ENCODE measurements at places on chromosomes 1 and 21.
A peak's percentile ranks its signal among the peaks of the same experiment; 100 is the strongest.

- no peak for DNase-seq
Measured at GRCh38 chr1:2386636-2387611, 4.4 kb downstream of the MORN1 start.

GRCh38 chr21:45393833-45394638, 10.9 kb upstream of the COL18A1 start:
- no peak for DNase-seq

- DNase-seq, result no peak
Measured at GRCh38 chr1:211822677-211823407, 7.7 kb downstream of the LPGAT1 start.

DNA sequence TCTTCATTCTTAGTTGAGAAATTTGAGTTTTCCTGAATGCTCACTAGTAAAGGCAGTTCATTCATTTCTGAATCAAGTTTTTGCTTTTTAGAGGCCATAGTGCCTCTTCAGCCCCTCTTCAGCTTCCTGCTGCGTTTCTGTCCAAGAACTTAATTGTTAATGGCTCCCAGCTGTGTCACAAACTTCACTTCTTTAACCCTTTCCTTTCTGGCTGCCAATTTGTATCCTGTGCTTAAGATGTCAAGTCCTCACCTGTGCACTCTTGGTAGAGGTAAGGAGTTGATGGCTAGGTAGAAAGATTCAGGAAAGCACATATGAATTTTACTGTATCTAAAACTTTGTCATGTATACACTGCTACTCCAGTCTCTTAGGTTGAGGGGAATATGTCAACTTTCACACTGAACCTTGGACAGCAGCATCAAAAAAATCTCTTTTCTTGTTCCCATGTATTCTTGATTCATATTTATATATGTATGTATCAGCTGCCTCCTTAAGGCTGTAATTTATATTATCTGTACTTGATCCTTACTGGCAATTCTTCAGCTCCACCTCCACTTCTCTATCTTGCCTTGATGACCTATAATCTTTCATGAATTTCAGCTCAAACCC, 612.8 kb downstream of the LMO4 start:
- no peak for DNase-seq

- no peak for DNase-seq
Measured at GRCh38 chr1:153246018-153246417, 13.5 kb upstream of the LORICRIN start.

- peak; percentile 37 for DNase-seq
Measured at GRCh38 chr1:54886724-54887664, at the start of gene DHCR24. TSS of gene DHCR24 (minus strand) at chr1:54887195. CDS start at chr1:54887119, 76 bp downstream.

GRCh38 chr1:110672001-110672752, 2.6 kb downstream of the KCNA3 start:
- DNase-seq, result peak; percentile 61

DNA sequence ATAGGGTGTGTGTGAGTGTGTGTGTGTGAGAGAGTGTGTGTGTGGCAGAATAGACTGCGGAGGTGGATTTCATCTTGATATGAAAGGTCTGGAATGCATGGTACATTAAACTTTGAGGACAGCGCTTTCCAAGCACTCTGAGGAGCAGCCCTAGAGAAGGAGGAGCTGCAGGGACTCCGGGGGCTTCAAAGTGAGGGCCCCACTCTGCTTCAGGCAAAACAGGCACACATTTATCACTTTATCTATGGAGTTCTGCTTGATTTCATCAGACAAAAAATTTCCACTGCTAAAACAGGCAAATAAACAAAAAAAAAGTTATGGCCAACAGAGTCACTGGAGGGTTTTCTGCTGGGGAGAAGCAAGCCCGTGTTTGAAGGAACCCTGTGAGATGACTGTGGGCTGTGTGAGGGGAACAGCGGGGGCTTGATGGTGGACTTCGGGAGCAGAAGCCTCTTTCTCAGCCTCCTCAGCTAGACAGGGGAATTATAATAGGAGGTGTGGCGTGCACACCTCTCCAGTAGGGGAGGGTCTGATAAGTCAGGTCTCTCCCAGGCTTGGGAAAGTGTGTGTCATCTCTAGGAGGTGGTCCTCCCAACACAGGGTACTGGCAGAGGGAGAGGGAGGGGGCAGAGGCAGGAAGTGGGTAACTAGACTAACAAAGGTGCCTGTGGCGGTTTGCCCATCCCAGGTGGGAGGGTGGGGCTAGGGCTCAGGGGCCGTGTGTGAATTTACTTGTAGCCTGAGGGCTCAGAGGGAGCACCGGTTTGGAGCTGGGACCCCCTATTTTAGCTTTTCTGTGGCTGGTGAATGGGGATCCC, 18.3 kb upstream of the HDAC1 start:
- DNase-seq, result peak; percentile 79

- peak; percentile 9 for DNase-seq
Measured at GRCh38 chr1:44030605-44031251, 534 bp downstream of the SLC6A9 start.

- DNase-seq, result no peak
Measured at GRCh38 chr1:34688006-34688741, 66.7 kb upstream of the GJB5 start.

DNA sequence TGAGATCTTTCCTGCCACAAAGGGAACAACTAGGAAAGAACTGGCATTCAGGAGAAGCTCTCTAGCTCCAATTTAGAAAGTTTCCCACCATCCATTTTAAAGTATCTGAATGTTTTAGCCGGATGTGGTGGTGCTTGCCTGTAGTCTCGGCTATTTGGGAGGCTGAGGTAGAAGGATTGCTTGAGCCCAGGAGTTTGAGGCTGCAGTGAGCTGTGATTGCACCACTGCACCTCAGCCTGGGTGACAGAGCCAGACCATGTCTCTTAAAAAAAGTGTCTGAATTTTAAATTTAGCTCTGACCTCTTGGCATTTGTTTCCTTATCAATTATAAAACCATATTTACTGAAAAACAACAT, 67.2 kb downstream of the RPAP2 start:
- DNase-seq, result no peak

GRCh38 chr1:50416150-50416527, 7.1 kb downstream of the DMRTA2 start:
- no peak for DNase-seq

DNA sequence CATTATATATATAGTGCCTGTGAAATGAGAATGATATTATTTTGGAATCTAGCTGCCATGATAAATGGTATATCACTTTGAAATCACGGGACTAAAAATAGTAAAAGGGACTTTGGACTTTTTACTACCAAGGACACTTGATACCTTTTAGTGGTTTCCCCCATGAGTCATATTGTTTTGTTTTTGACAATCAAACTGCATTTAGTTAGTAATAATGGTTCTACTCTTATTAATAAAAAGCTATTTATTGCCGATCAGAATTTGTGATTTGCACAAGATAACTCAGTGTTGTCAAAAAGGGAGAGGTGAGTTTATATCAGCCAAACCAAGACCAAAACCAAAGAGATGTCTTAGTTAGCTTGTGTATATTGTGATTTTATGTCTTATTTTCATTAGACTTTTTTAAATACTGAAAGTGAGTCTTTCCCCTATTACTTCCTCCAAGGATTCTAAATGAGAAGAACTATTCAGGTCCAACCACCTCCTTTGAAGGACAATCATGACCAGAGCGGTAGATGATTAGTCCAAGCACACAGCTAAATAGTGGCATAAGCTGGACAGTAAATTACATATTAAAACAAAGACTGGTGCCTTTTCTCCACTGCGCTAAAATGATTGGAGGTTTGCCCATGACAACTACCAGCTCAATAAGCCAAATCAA, 281.7 kb upstream of the ESRRG start:
- DNase-seq, result no peak

DNA sequence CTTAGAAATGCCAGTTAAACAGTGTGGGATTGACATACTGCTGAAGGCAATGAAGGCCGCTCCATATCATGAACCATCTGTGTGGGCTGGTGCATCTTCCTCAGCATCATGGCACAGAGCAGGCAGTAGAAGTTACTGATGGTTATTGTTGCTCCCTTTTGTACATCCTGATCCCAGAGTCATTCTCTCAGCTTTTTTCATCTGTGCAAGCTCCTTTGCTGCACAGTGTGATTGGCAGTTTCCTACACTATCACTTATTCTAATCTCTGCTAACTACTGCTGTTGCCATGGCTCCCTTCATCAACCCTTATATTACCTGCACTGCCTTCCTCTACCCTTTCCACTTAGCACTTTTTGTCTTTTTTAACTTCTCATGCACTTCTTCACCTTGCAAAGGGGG, 16.2 kb downstream of the RGS13 start:
- no peak for DNase-seq

DNA sequence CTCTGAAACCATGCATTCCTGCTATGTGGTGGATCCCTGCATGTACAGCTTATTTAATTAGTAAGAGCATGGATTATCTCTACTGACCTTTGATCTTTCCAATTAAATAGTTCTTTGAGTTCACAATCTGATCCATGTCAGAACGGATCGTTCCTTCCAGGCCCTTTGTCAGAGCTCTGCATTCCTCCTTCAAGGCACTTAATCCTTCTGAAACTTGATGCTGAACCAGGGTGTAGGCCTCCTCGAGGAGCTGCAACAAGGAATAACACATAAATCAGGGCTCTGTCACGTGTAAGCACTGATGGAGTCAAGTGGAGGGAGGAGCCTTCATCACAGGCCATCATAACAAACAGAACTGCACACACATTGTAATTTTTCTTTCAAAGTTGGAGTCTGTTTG, 68.4 kb upstream of the EDEM3 start:
- no peak for DNase-seq

DNA sequence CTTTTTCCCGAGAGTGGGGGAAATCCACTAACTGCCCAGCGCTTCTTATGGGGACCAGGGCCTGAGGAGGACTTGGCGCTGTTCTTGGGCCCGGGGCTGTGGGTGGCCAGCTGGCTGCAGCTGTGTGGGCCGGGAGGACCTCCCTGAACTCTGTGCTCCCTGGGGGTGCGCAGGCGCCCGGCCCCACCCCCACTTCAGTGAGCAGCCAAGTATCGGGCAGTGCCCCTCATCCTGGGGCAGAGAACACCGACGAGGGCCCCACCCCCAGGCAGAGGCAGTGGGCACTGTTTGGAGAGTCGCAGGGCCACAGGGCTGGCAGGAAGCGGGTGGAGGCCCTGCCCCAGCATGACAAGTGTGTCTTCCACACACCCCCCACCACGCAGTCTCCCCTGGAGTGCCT, 32.5 kb upstream of the SLC19A1 start:
- DNase-seq, result no peak

- DNase-seq, result no peak
Measured at GRCh38 chr1:153532181-153532580, 3.6 kb downstream of the S100A6 start.

- DNase-seq, result no peak
Measured at GRCh38 chr1:41919131-41919530, 409 bp upstream of the HIVEP3 start.

DNA sequence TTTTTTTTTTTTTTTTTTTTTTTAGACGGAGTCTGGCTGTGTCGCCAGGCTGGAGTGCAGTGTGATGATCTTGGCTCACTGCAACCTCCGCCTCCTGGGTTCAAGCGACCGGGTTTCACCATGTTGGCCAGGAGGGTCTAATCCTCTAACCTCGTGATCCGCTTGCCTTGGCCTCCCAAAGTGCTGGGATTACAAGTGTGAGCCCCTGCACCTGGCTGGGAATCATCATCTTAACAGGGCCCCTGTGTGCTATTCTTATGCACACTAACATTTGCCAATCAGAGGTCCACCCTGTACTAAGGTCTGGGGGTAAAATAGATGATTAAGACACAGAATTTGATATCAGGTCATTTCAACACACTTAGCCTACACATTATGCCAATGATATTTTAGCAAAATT, 278.7 kb upstream of the CHRM3 start:
- DNase-seq, result no peak

GRCh38 chr1:212004895-212005608, 30.3 kb downstream of the INTS7 start:
- no peak for DNase-seq

DNA sequence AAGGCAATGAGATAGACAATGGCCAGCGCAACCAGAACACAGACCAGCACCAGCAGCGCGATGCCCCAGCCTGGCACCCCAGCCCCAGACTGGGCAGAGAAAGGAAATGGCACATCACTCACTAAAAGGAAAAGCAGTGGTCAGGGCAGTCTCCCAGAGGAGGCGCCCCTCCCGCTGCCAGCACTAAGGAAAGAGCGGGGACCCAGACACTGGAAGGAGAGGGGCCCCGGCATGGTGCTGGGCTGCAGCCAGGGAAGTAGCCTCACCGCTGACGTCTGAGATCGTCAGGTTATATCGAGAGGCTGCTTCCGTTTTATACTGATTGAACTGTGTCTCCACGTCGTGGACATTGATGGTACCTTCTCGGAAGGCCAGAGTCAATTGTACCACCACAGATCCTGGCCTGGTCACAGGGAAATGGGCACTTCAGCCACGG, 13.8 kb downstream of the TRIM46 start:
- DNase-seq, result no peak

- DNase-seq, result no peak
Measured at GRCh38 chr1:22935433-22935832, 37.2 kb downstream of the LACTBL1 start.

GRCh38 chr1:184368354-184368753, 18.5 kb upstream of the C1orf21 start:
- DNase-seq, result no peak

DNA sequence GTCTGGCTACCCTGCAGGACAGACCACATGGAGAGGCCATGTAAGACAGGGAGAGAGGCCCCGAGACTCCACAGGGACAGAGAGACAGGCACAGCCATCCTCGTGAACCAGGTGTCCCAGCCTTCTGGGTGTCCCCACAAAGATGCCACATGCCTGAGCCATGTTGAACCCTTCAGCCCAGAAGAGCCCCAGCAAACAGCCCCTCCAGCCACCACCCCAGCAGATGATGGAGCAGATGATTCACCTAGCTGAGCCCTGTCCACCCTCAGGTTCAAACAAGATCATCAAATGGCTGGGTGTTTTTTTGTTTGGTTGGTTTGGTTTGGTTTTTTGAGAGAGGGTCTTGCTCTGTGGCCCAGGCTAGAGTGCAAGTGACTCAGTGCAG, 78.7 kb downstream of the DHRS3 start:
- no peak for DNase-seq

- no peak for DNase-seq
Measured at GRCh38 chr1:235892734-235893413, 26.2 kb upstream of the LYST start.

- DNase-seq, result no peak
Measured at GRCh38 chr1:202270871-202271326, 70.8 kb downstream of the UBE2T start.

DNA sequence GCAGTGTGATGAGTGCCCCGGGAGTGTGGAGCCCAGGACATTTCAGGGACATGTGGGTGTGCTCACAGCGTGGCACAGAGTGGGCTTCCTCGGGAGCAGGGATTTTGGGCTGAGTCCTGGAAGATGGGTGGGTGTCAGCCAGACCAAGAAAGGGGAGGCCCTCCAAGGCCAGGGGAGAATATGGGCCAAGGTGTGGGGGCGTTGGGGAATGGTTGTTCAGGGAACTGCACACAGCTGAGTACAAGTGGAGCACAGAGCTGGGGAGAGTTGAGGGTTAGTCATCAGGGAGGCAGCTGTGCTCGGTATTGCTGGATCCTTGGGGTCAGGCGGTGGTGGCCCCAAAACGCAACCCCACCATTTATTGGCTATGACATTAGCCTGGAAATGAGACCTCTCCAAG, 5.5 kb downstream of the POGK start:
- no peak for DNase-seq
